ENCODE measurements at places on chromosomes 6 and 20.

DNA sequence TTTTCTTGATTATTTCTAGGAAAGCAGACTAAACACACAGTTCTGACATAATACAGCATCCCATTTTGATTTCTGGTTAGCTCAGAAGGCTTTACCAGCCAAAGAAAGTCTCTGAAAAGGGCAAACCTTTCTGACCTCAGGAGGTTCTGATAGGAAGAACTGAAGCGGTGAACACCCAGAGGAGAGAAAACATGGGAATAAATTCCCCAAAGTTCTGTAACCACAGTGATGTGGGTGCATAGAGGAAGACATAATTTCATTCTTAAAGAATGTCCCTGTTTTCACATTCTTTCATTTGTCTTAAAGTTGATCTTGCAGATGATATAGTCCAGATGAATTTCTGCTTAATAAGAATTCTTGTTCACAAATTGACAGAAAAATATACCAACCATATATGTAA lies 60.3 kb downstream of the RSPO3 start:
- DNase-seq, result no peak

- DNase-seq, result no peak
Observed at GRCh38 chr6:158799051-158799792, 19.9 kb downstream of the EZR start.

GRCh38 chr20:54140067-54140466 lies 33.7 kb downstream of the CYP24A1 start:
- no peak for DNase-seq

GRCh38 chr6:139996253-139996834 lies 621.9 kb upstream of the CITED2 start:
- no peak for DNase-seq

DNA sequence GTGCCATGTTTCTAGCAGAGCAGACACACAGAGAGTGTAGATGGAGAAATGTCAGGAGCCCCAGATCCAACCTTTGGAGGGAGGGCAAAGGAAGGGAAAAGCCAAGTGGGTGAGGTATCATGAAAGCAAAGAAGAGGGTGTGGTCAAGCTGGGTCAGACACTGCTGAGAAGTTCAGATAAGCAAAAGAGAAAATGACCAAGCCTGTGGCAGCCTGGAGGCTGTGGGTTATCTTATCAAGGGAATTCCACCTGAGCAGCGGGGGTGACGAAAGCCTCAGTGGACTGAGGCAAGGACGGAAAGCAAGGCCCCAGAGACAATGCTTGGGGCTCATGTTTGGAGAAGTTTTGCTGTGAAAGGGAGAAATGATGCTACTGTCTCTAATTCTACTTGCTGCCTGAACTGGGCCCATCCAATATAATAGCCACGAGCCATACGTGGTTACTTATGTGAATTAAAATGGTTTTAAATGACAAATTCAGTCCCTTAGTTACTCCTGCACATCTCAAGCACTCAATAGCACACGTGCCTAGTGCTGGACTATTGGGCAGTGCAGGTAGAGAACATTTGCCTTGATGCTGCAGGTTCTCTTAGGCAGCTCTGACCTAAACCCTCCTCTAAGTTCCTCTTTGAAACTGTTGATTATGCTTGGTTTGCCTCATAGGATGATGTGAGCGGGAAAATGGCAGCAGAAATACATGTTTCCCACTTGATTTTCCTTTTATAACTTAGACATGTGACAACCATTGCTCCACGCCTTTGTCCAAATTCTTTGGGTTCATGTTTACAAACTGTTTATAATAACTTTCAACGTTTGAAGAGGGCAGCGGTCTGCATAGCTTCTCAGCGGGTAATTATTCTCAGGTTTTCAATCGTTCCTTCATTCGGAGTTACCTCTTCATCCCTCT lies 63.7 kb downstream of the SLC22A23 start:
- no peak for DNase-seq

- DNase-seq, result no peak
Observed at GRCh38 chr20:48818481-48818987, 9.3 kb downstream of the PREX1 start.

DNA sequence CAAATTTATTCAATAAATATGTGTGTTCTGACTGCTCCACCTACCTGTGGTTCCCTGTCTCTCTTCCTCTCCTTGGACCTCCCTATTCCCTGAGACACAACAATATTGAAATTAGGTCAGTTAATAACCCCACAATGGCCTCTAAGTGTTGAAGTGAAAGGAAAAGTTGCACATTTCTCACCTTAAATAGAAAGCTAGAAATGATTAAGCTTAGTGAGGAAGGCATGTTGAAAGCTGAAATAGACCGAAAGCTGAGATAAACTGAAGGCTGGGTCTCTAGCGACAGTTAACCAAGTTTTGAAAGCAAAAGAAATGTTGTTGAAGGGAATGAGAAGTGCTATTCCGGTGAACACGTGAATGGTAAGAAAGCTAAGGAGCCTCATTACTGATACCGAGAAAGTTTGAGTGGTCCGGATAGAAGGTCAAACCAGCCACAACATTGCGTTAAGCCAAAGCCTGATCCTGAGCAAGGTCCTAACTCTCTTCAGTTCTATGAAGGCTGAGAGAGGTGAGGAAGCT lies 34.1 kb downstream of the UST start:
- no peak for DNase-seq

Measured in lower lobe of right lung (tissue), 2 donors.